T1000 (cell line): ENCODE measurements at places on chromosomes 5 and 9.

DNA sequence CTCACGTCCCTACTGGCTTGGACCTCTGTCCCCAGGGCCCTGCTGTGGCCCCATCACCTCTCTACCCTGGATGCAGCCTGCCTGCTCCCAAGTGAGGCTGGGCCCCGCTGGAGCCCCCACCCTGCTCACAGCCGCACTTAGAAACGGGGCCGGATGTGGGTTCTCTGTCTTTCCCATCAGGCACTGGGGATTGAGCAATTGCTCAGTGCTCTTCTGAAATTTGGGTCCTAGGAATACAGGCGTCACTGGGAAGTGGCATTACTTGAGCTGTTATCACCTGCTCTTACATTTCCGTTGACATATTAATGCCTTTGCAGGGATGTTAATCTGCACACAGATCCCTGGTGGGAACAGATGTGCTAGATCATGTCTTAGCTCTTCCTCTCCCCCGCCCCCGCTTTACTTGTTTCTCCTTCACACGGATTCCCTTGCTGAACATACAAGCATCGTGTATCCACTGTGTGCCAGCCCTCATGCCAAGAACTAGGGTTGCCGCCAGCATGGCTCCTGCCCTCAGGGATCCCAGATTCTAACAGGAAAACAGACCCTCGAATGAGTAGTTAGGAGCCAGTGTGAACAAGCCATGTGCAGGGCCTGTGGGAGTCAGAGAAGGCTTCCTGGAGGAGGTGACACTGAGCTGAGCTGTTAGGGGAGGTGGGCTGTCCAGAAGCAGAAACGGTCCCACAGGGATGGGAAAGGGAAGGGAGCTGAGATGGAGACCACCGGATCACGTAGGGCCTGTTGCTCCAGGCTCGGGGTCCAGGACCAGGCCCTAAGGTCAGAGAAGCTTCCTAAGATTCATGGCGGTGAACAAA, 65.1 kb downstream of the NEK6 start:
- no peak for DNase-seq

DNA sequence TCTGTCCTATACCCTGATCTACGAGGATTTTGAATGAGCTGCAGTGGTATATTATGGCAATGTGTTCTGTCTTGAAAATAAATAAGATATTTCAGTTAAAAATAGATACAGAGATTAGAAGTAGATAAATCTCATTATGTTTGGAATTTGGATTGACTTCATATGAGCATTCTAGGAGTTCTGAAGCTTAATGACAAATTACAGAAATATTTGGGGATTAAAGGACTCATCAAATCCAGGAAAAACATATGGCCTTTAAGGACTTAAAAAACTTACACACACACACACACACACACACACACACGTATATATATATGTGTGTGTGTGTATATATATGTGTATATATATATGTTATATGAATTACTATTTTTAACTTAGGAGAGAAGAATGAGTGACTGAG, 446.9 kb upstream of the CD180 start:
- no peak for DNase-seq

DNA sequence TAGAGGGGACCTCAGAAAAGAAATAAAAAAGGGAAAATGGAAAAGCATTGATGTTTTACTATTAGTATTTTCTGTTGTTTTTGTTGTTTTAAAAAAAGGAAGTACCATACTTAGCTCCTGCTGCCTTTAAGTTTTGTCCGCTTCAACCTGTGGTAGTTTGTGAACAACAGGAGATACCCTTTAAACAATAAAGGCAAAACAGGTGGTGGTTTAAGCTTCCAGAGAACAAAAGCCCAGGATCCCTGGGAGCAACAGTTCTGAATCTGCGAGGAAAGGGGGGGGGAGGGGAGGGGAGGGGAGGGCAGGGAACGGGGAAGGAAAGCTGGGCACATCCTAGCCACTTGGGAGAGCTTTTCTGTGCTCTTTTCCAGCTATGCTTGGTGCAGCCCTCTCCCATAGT, 2.1 kb upstream of the PSIP1 start:
- no peak for DNase-seq

- no peak for DNase-seq
These were observed 90.3 kb downstream of the DIRAS2 start for GRCh38 chr9:90552317-90552716.

DNA sequence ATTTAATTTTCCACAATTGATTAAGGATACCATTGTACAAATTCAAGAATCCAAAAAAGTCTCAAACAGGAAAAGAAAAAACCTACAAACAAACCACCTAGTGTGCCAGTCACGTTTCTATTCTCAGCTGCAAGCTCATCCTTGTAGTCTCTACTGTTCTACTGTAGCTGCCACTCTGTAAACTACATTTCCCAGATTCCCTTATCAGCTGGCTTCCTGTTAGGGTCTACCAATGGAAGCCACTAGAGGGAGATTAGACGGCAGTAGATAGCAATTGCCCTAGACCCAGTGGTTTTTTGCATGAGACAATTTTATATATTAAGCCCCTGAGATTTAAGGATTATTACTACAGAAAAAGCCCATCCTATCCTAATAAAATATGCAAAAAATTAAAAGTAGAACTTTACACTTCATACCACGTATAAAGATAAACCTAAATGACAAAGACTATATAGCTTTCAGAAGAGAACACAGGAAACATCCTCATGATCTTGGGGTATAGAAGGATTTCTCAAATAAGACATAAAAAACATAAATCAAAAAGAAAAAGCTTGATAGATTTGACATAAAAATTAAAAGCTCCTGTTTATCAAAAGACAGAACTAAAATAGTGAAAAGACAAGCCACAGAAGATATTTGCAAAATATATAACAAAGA, 37.4 kb downstream of the P4HA2 start:
- no peak for DNase-seq

DNA sequence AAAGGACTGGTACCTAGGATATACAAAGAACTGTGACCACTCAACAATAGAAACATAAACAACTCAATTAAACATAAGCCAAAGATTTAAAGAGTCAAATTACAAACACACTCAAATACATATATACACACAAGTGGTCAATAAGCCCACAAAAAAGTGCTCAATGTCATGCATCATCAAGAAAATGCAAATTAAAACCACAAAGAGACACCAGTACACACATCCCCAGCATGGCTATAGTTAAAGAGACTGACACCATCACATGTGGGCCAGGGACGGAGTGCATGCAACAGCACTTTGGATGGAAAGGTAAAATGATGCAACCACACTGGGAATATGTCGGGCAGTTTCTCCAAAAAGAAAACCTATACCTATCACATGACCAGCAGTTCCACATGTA, 89.7 kb downstream of the CAAP1 start:
- DNase-seq = no peak

DNA sequence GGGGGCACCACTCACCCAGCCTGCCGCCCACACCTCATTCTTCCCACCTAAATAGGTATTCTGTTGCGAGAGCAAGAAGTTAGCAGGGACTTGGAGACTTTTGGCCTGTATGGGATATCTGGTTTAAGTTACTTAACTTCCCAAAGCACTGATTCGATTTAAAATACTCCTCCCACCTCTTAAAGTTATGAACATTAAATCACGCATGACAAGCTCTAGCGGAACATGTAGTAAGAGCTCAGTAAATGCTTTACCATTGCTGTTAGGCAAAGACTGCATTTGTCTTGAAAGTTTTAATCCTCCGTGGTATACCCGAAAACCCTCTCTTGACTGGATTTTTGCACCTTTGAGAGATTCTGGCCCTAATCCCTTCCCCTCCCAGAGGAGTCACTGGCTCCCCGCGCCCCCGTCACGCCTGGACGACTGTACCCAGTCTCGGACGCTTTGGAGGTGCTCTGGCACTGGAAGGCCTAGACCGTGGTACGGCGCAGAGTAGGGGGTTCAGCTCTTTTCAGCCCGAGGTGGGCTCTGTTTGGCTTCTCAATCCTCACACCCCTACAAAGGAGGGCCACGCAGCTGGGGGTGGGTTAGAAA, 4.4 kb downstream of the GDNF start:
- no peak for DNase-seq

GRCh38 chr5:83220331-83220730, 143.0 kb downstream of the XRCC4 start:
- DNase-seq = no peak

DNA sequence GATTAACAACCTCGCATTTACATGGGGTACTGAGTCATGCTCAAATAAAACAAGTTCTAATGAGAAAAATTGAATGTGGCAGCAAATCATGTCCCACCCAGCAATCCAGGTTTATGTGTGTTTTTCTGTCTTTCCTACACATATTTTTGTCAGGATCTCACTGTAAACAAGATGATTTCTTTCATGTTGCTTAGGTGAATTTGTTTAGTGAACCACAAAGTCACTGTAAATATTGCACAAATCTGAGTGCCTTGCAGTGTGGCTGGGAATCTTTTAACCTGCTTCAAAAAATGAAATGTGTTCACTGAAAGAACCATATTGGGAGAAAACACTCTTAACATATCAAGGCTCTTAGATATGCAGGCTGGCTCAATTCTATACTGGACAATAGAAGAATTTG, 23.1 kb upstream of the ZCCHC7 start:
- DNase-seq = no peak

DNA sequence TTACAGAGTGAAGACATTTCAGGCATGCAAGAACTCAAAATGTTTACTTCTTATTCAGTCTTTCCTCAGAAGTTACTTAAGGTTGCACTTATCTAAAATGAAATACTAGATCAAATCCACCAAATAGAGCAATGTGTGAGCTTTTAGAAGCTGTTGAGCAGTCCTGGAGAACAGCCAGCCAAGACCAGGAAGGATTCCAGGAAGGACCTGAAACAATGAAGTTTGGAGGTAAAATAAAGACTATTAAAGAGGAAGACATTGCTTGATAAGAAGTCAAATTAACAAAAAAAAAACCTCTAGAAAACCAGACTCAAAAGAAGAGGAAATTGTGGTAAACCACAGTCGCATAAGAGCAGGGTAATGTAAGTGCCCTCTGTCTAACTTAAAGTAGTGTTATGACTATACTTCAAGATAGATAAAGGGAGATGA, 156.2 kb upstream of the S1PR3 start:
- DNase-seq = no peak

GRCh38 chr5:132238901-132239500, 11.3 kb upstream of the P4HA2 start:
- DNase-seq = no peak

DNA sequence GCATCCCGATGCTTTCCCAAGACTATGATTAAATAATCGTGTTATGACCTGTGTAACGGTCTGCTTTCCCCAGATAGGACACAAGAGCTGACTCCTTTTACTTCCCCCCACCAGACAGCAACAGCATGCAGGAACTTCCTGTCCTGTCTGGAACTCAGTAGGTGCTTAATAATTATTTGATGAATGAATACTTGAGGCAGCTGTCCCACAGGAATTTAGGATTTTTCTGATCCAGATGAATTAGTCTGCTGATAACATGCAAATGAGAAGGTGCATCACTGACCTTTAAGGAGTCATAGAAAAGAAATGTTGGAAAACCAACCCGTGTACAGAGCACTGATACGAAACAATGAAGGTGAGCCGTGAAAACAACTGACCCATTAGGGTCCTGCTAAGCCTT, 12.2 kb downstream of the RNF130 start:
- DNase-seq = no peak

DNA sequence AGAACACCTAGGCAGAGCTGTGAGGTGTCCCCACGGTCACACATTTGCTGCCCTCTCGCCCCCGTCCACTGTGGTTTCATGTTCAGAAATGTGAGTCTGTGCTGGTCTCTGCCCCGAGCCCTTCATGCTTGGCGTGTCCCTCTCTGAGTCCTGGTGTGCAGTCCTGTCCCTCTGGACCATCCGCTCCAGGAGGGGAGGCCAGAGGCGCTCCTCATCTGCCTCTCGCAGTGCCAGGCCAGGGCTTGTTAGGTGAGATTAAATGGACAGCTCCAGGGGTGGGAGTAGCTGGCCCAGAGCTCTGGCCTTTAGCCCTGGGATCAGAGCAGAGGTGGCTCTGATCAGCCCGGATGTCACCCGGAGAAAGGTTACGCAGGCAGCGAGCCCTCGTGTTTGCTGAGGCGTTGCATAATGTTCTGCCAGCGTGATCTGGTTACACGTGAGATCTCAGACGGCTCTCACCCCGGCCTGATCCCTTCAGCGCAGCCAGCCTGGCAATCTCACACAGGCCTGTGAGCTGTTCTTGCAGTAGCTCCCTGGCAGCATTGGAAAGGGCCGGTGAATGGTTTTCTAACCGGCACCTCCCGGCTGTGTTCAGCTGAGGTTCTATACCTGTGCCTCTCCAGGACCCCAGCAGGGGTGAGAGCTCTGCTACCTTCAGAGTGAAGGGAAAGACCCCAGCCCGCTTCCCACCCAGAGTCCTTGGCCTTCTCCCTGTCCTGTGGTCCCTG, 24.5 kb downstream of the PTGES2 start:
- DNase-seq = no peak

DNA sequence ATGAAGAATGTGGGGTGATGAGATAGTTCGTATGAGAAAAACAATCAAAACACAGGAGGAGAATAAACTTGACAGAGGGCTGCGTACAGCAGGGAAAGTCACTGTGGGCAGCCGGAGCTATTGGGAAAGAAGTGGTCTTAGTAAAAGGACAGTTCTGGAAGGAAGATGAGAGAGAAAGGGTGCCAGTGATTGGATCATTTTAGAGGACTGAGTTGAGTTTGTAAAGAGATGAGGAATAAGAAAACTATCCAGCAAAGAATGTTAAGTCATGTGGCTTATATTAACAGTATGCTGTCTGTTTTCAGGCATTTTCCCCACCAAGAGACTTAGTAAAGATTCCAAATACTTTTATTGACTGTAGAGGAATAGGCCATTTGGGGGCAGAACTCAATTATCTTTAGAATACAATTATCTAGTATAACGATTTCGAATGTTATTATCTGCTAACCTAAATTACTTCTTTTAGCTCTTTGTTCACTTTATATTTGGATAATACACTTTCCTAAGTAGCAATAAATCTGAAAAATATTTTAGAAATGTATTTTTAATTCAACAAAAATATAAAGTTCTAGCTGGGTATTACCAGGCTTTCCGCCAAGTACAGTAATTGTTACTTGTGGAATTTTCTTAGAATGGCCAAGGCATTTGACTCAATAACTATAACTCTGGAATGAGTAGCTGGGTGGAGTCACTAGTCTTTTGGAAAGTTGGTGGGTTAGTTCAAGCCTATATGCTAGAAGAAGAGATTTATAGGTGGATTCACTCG, 15.5 kb upstream of the LOX start:
- no peak for DNase-seq

- DNase-seq = no peak
These were observed 3.9 kb upstream of the BTNL9 start for GRCh38 chr5:181035991-181036815.

GRCh38 chr5:108141676-108142075, 240.2 kb downstream of the FBXL17 start:
- DNase-seq = no peak

DNA sequence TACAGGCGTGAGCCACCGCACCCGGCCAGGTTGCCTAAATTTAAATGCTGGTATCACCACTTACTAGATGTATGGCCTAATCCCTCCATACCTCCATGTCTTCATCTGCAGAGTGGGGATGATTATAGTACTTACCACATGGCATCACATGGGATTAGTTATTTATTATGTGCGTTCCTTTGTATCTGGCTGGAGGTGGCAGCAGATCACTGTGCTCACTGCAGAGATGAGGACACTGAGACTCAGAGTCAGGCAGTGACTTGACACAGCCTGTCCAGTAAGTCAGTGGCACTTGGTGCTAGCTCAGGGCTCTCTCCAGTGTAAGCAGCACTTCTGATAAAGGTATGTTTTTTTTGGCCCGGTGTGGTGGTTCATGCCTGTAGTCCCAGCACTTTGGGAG, 38.4 kb upstream of the HAND1 start:
- DNase-seq = no peak

GRCh38 chr9:129840034-129840433, 4.8 kb downstream of the USP20 start:
- no peak for DNase-seq
